ENCODE measurements at places on chromosomes 12 and 14. TPM values are rescaled to one million over a fixed set of nuclear protein-coding genes. Genes with fewer than 3 reads are reported as not detected.

The SLC22A17 gene
- 6.1 TPM for total RNA-seq

The RPL10L gene
- not detected for total RNA-seq

The PLCZ1 gene
- total RNA-seq: not detected

The B4GALNT3 gene
- total RNA-seq: 0.47 TPM

All from A549 treated with CpdA at 1 μM for 4 hours (cell line).